ENCODE measurements at places on chromosomes 1 and 21.

GRCh38 chr1:80896781-80897356 is 903.9 kb upstream of the ADGRL2 start:
- no peak for DNase-seq

GRCh38 chr21:40846587-40847411 is at the start of gene DSCAM:
DSCAM (minus strand) TSS chr21:40847158; CDS start chr21:40846661, 497 bp downstream.
- DNase-seq = no peak

DNA sequence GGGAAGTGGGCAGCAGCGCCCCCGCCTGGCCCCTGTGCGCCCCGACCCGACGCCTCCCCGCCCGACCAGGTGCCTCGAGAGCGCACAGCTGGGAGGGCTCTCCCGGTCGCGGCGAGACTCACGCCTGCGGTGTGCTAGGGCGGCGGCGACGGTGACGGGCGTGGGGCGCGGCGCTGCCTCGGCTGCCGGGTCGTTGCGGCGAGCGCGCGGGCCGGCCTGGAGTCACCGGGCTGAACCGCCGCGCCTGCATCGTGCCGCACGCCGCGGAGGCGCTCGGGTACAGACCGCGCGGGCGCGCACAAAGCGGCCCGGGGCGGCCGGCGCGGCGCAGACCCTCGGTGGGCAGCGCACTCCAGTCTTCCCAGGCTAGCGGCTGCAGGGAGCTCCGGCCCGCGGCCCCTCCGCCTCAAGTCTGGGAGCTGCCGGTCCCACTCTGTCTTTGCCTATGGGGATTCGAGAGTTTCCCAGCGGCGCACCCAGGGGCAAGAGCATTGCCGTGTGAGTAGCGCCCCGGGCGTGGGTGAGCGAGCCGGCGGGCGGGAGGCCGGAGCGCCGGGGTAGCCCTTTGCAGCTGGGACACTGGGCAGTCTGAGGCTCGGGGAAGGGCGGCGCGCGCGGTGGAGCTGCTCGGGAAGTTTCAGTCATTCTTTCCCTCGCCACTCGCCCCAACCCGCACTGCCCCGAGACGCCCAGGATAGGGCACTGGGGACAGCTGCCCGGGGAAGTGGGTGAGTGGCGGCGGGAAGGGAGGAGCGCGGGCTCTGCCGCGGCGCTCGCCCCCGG is at the start of gene SLC35F3:
SLC35F3 (plus strand) TSS at position 44 of the 783 bp plus-strand sequence.
- DNase-seq = peak; percentile 67

DNA sequence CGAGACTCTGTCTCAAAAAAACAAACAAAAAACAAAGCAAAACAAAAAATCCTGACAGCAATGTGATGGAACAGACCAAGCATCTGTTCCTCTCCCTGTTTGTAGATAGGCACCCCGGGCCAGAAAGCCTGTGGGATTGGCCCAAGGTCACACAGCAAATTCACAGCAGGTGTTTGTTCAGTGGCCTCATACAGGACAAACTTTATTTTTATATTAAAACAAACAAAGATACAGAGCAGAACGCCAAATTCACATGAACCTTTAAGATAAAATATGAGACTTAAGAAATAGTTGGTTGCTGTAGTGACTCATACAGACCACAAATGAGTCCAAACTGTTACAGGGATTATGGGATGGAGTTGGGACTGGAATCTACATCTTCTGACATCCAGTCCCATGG is 2.3 kb upstream of the CELA2A start:
- no peak for DNase-seq

- DNase-seq = no peak
These were observed 15.5 kb downstream of the LUZP1 start for GRCh38 chr1:23152966-23153684.

DNA sequence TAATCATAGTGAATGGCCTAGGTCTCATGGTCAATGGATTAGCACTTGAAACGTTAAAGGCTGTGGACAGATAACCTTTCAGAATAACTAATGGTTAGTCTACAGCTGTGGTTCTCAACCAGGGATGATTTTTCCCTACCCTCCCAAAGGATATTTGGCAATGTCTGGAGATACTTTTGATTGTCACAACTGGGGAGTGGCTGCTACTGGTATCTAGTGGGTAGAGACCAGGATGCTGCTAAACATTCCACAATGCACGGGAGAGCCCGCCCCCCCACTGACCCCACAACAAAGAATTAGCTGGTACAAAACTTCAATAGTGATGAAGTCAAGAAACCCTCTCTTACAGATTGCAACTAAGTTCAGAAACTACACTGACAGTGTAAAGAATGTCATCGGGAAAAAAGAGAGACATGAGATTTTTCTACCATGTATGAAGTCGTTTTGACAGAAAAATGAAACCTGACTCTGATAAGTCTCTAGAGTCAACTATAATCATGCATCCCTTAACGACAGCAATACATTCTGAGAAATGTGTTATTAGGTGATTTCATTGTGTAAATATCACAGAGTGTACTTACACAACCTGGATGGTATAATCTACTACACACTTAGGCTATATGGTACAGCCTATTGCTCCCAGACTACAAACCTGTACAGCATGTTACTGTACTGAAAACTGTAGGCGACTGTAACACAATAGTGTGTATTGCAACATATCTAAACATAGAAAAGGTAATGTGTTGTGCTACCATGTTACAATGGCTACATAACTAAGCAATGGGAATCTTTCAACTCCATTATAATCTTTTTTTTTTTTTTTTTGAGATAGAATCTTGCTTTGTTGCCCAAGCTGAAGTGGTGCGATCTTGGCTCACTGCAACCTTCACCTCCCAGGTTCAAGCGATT is 49.7 kb upstream of the PRDX6 start:
- DNase-seq = no peak

DNA sequence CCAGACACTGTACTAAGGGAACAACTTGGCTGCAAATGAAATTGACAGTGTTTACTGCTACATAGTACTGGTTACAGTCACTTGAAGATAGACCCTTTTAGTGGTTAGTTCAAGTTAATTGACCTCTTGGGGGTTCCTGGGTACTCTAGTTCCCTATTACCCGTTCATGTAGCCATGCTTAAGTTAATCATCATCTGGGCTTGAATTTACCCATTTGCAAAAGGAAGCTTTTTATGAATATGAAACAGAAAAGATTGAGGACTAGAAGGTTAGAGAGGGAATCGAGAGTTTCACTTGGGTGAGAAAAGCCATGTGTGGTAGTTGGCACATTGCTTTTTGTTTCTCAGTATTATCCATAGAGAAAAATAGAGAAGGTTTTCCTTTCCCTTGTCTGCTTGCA is 2.7 kb downstream of the MIA3 start:
- DNase-seq = no peak

GRCh38 chr1:165512816-165513215 is 31.0 kb upstream of the LRRC52 start:
- DNase-seq = no peak

- no peak for DNase-seq
These were observed 566.9 kb upstream of the ZRANB2 start for GRCh38 chr1:71647513-71648300.

- no peak for DNase-seq
These were observed 48.7 kb upstream of the KIRREL1 start for GRCh38 chr1:157944663-157945280.

- DNase-seq = no peak
These were observed at the start of gene MXRA8 for GRCh38 chr1:1358433-1359271. MXRA8 (minus strand) TSS chr1:1358555; CDS start chr1:1358504, 51 bp downstream.

GRCh38 chr1:198809247-198809646 is 170.4 kb downstream of the PTPRC start:
- no peak for DNase-seq

- no peak for DNase-seq
These were observed 8.2 kb downstream of the DNALI1 start for GRCh38 chr1:37564892-37565291.

GRCh38 chr21:44425895-44426662 is 29.2 kb upstream of the LRRC3 start:
- no peak for DNase-seq

DNA sequence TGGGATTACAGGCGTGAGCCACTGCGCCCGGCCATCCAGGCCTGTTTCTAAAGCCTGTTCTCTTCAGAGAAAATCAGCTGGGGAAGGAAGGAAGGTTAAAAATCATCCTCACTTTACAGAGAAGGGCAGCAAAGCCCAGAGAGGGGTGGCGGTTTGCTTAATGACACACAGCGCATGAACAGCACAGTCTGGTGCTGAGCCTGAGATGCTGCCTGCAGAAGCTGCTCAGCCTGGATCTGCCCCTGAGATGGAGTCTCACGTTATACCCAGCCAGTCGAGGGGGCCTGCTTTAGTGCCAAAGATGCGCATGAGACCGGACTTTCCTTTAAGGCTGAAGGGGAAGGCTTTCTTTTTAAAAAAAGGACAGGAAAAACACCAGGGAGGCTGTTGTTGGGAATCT is 21.3 kb downstream of the HTR6 start:
- no peak for DNase-seq

DNA sequence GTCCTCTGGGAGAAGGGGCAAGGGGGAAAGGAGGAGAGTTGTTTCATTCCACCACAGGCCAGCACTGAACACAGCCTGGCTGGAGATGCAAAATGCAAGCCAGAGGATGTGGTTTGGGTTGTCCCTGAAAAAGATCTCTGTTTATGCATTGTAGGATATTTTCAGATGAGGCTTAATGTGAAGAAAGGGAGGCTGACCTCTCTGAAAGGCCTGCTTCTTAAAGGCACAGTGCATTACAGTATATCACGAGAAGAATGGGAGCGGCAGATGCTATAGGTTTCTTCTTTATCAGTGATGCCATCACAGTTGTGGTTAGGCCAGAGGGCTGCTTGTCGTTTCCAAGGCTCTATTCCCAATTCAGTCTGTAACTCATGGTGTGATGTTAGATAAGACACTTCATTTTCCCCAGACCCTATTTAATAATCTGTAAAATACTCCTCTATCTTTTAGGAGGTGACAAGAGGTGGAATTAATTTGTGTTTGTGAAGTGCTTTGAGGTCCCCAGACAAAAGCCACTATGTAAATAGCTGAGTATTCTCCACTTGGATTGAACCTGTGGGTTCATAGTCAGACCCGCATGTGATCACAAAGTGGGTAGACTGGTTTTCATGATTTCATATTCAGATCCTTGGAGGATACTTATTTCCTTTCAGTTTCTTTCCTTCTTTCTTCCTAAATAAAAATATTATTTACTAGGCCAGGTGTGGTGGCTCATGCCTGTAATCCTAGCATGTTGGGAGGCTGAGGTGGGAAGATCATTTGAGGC is 76.5 kb upstream of the WDR26 start:
- no peak for DNase-seq

GRCh38 chr1:187654635-187655034 is 825.9 kb downstream of the PLA2G4A start:
- no peak for DNase-seq

- no peak for DNase-seq
These were observed 144.7 kb downstream of the PRDM16 start for GRCh38 chr1:3213730-3214129.

DNA sequence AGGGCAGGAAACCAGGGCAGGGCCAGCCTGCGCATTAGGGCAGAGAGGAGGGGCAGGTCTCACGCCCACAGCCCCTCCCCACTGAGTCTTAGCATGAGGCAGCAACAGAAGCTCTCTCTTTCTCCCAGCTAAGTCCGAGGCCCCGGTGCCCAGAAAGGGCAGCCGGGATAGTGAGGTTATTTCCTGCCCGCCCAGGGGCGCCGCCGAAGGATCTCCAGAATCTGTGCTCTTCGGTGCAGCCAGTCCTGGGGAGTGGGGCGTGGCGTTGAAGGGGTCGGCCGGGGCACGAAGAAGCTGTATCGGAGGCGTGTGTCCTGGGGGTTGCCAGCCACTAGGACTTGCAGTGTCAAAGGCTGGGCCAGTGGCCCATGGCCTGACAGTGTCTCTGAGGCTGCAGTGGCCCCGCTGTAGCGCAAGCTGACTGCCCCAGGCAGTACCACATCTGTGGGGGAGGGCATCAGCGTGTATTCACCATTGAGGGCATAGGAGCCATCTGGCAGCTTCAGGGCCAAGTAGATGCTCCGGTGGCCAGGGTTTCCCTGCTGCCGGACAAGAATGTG is 7.8 kb downstream of the ADAMTS4 start:
- DNase-seq = no peak

DNA sequence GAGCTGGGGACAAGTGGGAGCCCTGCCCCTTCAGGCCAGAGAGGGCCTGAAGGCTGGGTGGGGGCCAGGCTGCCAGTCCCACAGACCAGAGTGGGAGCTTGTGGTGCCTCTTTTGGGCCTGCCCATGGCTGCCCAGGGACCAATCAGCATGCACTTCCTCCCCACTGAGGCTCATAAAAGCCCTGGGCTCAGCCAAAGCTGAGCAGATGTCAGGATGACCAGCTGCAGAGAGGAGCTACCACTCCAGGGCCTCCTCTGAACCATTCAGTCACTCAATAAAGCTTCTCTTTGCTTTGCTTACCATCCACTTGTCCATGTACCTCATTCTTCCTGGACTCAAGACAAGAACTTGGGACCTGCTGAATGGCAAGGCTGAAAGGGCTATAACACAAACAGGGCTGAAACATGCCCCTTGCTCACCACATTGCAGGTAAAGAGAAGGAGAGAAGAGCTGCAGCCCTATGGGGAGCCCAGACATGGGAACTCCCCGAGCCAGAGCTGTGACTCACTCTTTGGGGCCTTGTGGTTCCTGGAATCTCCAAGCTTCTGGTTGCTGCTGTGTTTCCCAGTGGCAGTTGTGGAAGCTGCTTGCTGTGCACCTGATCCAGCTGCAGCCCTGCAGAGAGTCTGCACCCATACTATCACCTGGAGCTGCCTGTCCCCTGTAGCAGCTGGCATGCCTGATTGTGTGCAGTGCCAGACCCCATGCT is 82.0 kb downstream of the OLFML3 start:
- DNase-seq = no peak

DNA sequence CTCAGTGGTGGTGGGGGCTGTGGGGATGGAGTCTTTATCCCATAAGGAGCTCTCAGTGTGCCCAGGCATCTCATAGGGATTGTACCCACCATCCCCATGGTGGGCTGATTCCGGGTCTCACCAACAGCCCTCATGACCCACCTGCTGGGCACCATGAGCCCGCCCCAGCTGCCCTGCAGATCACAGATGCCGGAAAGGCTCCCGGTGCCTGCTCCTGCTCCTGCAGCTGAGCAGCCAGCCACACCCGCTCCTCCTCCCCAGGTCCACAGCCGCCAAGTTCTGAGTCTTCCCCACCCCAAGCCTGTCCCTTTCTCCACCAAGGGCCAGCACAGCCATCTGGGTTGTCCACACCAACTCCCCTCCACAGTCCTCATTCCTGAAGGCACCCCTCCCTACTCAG is 15.5 kb upstream of the TSPEAR start:
- no peak for DNase-seq

GRCh38 chr1:171213559-171214454 is 28.7 kb downstream of the FMO2 start:
- no peak for DNase-seq
